ENCODE measurements at places on chromosomes 6 and 20.

DNA sequence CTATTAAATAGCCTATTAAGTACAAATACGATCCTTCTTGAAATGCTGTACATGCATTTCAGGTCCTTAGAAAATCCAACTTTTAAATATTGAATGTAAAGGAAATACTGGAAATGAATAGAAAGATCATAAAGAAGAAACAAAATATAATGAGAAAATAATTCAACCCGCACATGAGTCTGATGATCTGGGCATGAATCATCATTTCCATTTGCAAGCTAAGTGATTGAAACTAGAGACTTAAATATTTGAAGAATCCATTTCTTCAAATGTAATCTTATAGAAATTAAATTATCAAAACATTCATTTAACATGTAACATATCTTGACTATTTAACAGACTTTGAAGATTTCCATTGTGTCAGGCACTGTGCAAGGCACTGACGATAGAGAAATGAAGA lies 977.0 kb downstream of the TFAP2A start:
- DNase-seq: no peak

- DNase-seq: no peak
These were observed 382.9 kb upstream of the IRAK1BP1 start for GRCh38 chr6:78484198-78485064.

- no peak for DNase-seq
These were observed 10.9 kb downstream of the LRRC1 start for GRCh38 chr6:53805725-53806124.

DNA sequence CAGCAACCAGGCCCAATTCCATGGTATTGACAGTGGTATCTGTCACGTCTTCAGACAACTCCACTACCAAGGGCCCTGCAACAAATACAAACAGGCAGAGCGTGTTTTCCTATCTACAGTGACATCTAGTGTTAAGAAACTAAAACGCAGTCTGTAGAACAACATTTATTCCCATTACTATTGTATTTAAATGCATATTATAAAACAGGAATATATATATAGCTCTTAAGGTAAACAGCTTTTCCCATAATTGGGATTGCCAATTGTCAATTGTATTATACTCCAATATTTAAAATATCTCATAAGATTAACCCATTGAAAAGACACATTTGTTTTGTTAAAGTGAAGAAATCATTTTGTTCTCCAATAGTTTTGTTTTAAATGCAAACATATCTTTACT lies 97.2 kb downstream of the KIF16B start:
- no peak for DNase-seq

GRCh38 chr6:93604951-93605350 lies 185.6 kb upstream of the EPHA7 start:
- no peak for DNase-seq

DNA sequence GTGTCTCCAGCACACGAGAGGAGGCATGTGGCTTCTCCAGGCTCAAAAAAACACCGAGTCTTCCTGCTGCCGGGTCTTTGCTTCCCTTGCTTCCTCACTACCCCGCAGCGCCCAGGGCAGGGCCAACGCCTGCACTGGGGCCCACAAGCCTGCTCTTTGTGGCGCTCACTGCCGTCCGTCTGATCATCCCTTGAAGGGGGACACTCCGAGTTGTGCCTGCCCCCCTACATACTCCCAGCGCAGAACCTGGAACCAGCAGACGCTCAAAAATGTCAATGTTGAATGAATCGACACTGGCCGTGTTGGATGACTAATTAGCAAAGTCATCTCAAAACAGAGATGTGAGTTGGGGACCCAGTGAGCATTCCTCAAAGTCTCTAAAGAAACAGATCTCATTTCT lies 8.1 kb upstream of the ARFGAP1 start:
- DNase-seq: no peak

- DNase-seq: no peak
These were observed 367.9 kb downstream of the PREX1 start for GRCh38 chr20:48459722-48460395.

GRCh38 chr6:25050356-25050755 lies 114.6 kb upstream of the RIPOR2 start:
- no peak for DNase-seq

DNA sequence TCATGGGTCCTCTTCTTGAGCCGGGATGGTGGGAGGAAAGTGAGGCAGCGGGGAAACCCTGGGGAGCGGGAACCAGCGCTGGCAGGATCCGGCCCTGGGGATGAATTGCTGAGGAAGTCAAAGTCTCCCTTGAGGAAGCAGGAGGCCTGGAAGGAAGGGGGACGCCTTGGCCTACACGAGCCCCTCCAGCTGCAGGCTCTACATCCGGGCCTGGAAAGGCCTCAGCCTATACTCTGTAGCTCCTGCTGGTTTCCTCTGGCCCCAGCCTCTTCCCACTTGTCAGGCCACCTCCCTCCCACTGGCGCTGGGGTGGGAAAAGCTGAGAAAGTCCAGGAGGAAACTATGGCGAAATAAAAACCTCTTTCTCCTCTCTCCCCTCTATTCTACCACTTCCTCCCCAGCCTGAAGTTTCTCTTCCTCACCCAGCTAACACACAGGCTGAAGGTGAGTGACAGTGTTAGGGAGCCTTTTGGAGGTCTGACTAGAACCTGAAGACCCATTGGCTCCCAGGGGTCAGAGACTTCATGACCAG lies 14.9 kb downstream of the TREML2 start:
- DNase-seq: no peak

DNA sequence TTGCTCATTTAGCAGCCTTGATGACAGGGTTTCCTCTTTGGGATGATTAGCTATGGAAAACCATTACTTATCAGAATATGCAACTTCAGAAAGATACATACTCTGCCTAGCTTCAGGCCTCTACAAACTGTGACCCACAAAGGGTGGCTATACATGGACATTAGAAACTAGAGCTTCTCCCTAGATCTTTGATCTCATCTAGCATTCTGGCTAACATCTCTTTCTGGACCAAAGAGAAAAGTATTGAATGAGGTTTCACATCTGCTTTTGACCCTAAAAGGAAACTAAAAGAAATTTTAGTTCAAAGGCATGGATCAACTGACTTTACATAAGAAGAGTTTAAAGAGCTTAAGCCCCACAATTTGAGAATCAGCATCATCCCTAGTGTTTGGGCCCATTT lies 12.4 kb upstream of the HMGN3 start:
- no peak for DNase-seq

- DNase-seq: no peak
These were observed 812 bp upstream of the SMIM13 start for GRCh38 chr6:11092668-11093375.

DNA sequence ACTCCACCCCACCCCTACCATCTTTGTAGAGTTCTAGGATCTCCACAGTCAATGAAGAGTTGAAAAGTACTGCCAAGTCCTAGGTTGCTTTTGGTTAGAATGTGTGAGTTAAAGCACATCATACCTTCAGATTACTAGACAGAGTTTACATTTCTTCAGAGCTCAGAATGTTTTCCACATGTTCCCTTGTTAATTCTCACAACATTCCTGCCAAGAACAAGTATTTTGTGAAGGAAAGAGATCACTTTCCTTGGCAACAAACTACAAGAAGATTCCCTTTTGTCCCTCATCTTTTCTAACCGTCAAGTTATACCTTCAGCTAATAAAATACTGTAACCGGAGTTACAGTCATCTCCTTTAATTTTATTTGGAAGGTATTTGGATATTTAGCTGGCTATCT lies 266.8 kb downstream of the ZFAND3 start:
- no peak for DNase-seq

DNA sequence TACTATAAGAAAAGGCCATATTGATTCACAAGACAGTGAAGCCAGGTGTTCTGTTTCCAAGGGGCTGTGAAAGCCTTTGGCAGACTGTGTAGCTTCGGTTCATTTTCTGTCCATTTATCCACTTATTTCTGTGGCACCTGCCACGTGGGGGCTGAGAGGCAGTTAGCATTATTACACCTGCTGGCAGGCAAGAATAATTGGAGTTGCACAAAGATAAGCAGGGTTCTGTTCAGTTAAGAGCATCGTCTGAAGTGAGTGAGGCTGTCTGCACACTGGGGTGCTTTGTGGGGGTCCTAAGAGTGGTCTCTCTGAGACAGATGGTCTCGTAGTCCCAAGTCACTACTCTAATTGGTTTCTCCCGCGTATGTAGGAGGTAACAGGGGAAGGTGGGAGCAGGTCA lies 60.6 kb upstream of the CCN6 start:
- DNase-seq: no peak

- DNase-seq: no peak
These were observed 350.2 kb upstream of the IMPG1 start for GRCh38 chr6:76422511-76423213.

- no peak for DNase-seq
These were observed 169.2 kb downstream of the SAMD5 start for GRCh38 chr6:147677647-147678046.

GRCh38 chr20:38228436-38228835 lies 32.1 kb downstream of the KIAA1755 start:
- no peak for DNase-seq

GRCh38 chr6:88459643-88460042 lies 293.5 kb upstream of the CNR1 start:
- no peak for DNase-seq
